ENCODE measurements at places on chromosomes 11 and 22. TPM values are rescaled to one million over a fixed set of nuclear protein-coding genes. Genes with fewer than 3 reads are reported as not detected.

ALDH3B1 gene
- not detected for total RNA-seq

CRYBB2 gene
- total RNA-seq, result not detected

FXYD2 gene
- total RNA-seq, result not detected

PAX6 gene
- total RNA-seq, result 1.5 TPM

GRCh38 chr11:17403980-17404759, 15.7 kb upstream of the KCNJ11 start:
- H3K36me3 ChIP-seq, result no peaks in the 10 kb centered on the region
- H3K27ac ChIP-seq, result no peak overlapping the region
- H3K4me3 ChIP-seq, result no peak overlapping the region
- no peaks in the 10 kb centered on the region for H3K4me1 ChIP-seq
- H3K27me3 ChIP-seq, result no peaks in the 10 kb centered on the region

GRCh38 chr11:128302425-128303186, 284.8 kb downstream of the ETS1 start:
- no peaks in the 10 kb centered on the region for H3K27me3 ChIP-seq
- peak overlapping the region; percentile 74 for H3K4me3 ChIP-seq
- H3K4me1 ChIP-seq, result peaks cover 80% of the 10 kb centered on the region
- H3K27ac ChIP-seq, result peak overlapping the region; percentile 93
- H3K36me3 ChIP-seq, result peaks cover 2% of the 10 kb centered on the region

DNA sequence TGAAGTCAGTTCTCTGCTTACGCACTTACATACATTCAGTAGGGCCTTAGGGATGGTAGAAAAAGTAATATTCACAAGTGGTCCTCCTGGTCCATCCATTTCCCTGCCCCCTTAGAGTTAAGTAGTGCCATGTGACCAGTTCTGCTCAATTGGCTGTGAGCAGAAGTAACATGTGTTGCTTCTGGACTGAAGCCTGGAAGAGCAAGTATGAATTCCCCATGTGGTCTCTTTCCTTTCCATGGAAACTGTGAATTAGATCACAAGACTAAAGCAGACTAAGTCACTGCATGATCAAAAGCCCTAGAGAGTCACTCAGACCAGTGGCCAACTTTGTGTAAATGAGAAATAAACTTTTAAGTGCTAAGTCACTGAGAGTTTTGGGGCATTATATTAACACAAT, 341.7 kb upstream of the CADM1 start:
- H3K36me3 ChIP-seq, result no peaks in the 10 kb centered on the region
- no peak for DNase-seq
- no peak overlapping the region for H3K27ac ChIP-seq
- no peak overlapping the region for H3K4me3 ChIP-seq

All from activated naive CD4-positive, alpha-beta T cell treated with anti-CD3 and anti-CD28 coated beads for 36 hours (primary cell).